HuH-7 (cell line): ENCODE measurements at places on chromosomes 4 and X.

- DNase-seq, result no peak
These were observed 34.9 kb upstream of the CLDN24 start for GRCh38 chr4:183356931-183357675.

DNA sequence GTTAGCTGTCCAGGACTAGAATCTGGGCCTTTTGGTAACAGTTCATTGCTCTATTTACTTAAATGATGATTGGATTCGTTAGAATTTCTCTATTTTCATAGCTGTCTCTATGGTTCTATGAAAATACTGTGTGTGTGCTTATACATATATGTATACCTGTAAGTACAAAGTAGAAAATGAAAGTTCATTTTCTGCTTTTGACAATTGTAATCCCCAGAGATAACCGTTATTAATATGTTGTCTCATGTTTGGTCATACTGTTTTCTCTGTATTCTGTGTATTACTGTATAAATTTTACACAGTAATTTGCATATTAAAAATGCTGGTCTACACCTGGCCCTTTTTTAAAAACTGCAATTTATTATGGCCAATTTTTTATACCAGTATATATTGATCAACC, 55.4 kb downstream of the CLCN3 start:
- no peak for DNase-seq

- peak; percentile 56 for DNase-seq
These were observed 694 bp downstream of the OCRL start for GRCh38 chrX:129540722-129541184.

DNA sequence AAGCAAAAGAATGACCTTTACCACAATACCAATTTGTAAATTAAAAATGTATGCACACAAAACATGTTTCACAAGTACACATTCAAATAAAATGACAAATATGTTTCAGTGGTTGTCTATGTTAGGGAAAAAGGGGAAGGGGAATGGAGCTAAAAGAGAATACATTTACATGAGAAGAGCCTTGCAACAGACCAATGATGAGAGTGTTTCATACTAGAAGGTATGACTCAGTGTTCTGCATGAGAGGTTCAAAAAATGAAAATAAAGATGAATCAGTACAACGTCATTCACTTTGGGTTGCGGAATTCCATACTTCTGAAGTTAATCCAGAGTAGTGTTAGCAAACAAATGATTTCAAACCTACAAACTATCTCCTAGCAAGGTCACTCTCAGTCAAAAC, 51.7 kb downstream of the RPGR start:
- no peak for DNase-seq

DNA sequence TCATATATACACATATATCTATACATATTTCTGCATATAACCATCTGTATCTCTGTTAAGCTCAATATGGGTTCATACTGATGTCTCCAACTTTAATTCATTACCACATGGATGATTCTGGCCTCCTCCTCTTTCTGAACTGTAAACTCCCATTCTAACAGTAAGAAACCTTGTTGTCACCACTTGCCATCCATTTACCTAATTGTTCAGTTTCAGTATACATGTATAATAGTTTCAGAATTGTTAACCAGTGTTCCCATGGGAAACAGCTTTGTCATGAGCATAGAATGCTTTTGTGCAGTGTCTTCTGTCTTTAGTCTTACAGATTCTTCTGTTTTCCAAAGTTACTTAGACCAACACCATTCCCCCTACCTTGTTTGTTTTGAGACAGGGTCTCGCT, 35.9 kb downstream of the SLC9A6 start:
- DNase-seq, result no peak

DNA sequence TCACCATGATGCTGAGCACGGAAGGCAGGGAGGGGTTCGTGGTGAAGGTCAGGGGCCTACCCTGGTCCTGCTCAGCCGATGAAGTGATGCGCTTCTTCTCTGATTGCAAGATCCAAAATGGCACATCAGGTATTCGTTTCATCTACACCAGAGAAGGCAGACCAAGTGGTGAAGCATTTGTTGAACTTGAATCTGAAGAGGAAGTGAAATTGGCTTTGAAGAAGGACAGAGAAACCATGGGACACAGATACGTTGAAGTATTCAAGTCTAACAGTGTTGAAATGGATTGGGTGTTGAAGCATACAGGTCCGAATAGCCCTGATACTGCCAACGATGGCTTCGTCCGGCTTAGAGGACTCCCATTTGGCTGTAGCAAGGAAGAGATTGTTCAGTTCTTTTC, 4.0 kb downstream of the HNRNPH2 start:
- DNase-seq, result no peak

DNA sequence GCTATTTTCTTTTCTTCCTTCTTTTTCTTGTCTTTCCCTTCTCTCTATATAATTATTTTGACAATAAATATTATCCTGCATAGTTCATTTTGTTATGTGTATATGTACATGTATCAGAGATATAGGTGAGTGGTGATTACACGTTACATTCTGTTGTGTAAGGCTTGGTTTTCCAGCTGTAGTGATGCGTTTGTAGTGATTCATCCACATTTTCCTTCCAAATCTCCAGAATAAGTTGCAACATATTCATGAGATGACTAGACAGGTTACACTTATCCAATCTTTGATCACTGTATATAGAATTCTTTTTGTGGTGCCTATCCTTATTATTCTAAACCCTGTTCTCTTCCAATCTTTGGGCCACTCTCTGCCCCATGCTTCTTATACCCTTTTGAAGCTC, 540.2 kb downstream of the GBA3 start:
- no peak for DNase-seq

- DNase-seq, result no peak
These were observed 471.8 kb downstream of the KCNIP4 start for GRCh38 chr4:21476757-21477156.

- no peak for DNase-seq
These were observed 29.2 kb downstream of the P2RY8 start for GRCh38 chrX:1507511-1508463.

- DNase-seq, result no peak
These were observed 654.1 kb downstream of the STIM2 start for GRCh38 chr4:27514711-27515110.

DNA sequence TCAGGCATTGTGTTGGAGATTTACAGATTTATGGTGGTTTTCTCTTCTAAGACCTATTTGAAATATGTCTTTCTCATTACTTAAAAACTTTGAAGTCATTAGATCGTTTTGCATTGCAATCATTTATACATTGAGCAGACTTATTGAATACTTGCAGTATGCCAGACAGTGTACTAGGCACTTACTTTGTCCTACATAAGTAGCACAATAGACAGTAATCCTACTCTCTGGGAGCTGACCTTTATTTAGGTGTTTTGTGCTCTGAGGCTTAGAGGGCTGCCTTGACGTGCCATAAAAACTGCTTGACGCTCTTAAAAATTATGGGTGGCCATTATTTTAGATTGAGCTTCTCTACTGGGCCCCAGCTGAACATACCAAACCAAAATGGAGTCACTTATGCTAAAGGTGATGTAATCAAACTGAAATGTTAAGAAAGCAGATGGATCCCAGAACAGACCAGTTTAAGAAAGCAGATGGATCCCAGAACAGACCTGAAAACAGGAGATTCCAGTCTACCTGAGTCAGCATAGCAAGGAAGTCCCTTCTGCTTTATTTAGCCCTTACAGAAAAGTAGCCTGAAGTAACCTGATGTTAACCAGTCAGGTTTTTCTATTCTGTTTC, 42.4 kb downstream of the PTTG2 start:
- no peak for DNase-seq

- DNase-seq, result no peak
These were observed 45.6 kb downstream of the MAOB start for GRCh38 chrX:43836435-43837184.

DNA sequence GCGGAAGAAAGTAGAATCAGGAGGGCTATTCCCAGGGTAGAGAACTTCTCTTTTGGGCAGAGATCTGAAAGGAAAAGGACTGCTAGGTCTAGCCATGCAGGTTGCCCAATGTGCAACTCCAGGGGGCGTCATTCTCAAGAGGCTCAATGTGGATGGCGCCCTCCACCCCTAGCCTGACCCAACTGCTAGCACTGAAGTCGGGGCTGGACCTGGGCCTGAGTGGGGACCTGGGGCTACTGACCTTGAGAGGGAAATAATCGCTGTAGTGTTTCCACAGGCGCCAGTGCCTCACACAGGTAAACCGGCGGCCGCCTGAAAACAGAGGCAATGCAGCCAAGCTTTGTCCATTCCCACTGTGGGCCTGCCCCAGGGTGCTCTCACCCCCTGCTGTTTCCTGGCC, 6.1 kb downstream of the AWAT2 start:
- no peak for DNase-seq

DNA sequence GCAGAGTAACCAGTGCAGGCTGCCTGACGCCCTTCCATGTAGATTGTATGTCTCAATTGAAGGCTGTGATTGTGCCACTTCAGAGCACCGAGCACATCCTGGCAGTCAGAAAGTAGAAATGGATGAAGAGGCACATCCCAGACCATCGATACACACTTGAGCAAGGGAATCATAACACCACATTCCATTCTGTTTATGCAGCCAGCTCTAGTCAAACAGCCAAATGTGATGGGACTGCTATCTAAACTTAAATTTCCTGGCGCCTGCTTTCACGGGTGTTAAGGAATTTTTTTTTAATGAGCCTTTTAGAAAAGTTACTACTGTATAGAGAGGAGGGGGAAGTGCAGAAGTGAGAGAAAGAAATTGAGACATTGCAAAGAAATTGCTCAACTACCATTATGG, 84.4 kb downstream of the PPARGC1A start:
- DNase-seq, result no peak

- DNase-seq, result no peak
These were observed 62.7 kb upstream of the EDNRA start for GRCh38 chr4:147418226-147418625.

DNA sequence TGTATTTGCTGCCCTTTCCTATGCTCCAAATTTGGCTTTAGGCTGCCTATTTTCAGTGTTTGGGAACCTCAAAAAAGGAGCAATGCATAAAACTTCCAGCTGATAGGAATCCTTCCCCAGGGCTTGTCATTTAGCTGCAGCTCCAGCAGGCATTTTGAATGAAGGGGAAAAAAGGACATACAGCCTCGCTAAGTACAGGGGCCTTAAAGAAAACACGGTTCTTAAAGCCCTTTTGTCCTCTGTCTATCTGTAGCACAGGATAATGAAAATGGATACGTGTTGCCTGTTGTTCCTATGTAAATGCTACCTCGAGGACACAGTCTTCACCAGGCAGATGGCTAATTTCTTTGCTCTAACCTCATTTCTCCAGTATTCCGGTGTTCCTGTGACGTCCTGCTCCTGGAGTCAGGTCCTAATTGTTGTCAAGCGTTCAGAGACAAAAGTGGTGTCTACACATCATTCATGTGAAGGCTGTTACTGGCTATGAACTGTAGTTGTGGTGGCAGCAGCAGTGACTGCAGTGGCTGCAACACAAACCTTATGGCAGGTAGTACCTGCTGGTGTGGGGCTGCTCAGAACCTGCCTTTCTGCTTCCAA, 117.4 kb downstream of the MGST2 start:
- no peak for DNase-seq

- no peak for DNase-seq
These were observed 1.7 kb upstream of the PDHA2 start for GRCh38 chr4:95838192-95838591.

GRCh38 chr4:169068423-169068822, 58.4 kb upstream of the CBR4 start:
- DNase-seq, result no peak

GRCh38 chrX:35743331-35743730, 54.8 kb upstream of the MAGEB16 start:
- no peak for DNase-seq

DNA sequence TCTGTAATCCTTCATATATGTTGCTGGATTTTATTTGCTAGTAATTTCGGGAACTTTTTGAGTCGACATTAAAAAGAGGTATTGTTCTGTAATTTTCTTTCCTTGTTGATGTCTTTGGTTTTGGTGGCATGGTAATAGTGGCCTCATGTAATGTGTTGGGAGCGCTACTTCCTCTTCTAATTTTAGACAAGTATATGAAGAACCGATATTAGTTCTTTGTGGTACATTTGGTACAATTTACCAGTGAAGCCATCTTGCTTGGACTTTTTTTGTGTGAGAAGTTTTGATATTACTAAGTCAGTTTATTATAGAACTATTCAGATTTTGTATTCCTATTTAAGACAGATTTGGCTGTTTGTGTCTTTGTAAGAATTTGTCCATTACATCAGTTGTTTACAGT, 669.2 kb upstream of the AADAT start:
- DNase-seq, result no peak

- no peak for DNase-seq
These were observed 169.8 kb upstream of the BCOR start for GRCh38 chrX:40267334-40268187.
